ENCODE measurements at places on chromosomes 12 and 14.

DNA sequence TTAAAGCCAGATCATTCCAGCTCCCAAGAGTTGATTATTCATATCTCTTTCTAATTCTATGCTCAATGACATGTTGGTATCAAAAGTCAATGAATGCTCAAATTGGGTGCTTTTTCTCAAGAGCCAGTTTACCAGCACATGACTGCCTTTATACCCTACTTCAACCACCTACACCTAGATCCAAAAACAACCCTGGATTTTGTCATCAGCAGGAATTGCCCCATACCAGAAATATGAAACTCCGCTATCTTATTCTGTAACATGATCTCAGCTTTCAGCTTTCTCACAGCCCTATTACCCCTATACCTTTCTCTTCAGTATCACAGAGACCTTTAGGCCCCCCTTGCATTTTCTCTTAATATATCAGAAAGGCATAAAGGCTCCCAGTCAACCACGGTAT is 32.3 kb upstream of the ESR2 start:
- no peak for DNase-seq

GRCh38 chr14:99514552-99515300 is 33.5 kb downstream of the CCNK start:
- DNase-seq, result no peak

DNA sequence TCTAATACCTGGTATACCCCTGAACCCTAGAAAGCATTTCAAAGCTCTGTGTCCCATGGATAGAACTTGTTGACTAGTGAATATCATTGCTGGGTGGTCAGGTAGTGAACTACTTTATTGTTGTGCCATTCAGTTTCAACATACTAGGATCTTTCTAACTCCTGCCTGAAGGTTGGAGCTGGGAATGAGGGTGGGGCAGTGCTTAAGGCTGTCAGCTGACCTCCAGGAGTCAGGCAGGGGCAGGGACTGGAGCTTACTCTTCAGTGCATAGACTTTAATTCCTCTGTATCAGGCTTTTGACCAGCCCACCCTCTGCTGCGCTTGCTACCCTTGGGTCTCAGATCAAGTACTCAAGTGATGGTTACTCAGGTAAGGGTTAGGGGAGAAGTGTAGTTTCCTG is 102.6 kb upstream of the RFX4 start:
- peak; percentile 7 for DNase-seq

- DNase-seq, result no peak
These were observed 18.0 kb downstream of the PIGH start for GRCh38 chr14:67582061-67582460.

- DNase-seq, result no peak
These were observed 344.0 kb downstream of the DPF3 start for GRCh38 chr14:72549854-72550253.

GRCh38 chr12:48118284-48118871 is 786 bp upstream of the PFKM start:
- DNase-seq, result no peak

GRCh38 chr12:131740626-131741025 is 29.7 kb downstream of the SFSWAP start:
- no peak for DNase-seq

GRCh38 chr14:100144996-100145646 is 14.3 kb downstream of the DEGS2 start:
- peak; percentile 92 for DNase-seq

GRCh38 chr14:52241087-52241793 is 26.3 kb upstream of the PTGDR start:
- DNase-seq, result no peak

DNA sequence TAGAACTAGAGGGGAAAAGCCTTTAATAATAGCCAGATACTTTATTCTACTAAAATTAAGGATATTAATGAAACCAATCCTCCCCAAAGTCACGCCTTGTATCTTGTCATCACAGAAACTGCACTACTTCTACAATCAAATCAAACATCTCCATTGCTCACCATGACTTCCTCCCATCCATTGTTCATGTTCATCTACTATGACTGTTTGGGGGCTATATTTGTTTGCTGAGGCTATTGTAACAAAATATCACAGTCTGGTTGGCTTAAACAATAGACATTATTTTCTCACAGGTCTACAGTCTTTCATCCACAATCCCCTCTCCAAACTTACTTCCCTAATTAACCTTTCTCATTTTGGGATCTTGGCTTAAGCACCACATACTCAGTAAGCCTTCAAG is 193.6 kb upstream of the FSCB start:
- DNase-seq, result no peak

DNA sequence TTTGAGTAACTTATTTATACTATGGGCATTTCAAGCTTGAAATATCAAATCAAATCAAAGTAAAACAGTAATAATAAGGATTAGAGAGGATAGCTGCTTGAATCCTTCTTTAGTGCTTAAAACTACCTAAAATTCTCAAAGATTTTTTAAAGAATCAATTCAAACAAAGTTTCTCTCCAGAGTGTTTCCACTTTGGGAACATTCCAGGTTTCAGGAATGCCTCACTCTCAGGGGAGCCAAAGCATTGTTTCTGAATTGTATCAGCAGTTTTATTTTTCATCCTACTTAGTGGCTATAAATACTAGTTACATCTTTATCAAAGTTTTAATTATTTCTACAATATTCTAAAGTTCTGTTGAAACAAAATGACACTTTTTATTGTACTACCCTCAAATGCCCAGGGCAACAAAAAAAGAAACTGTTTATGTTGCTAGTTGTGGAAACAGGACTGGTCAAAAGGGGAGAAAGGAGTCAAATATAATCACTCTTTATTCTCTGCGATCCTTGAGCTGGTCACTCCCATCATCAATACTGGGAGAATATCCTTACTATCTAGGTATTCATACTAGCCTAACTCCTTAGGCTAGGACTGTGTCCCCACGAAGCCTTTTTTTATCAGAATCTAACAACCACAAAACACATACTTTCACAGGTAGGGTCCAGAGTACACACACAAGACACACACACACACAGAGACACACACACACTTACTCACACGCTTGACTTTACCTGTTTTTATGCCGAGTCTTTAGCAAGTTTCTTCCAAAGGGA is 598 bp downstream of the RASSF9 start:
- DNase-seq, result no peak

DNA sequence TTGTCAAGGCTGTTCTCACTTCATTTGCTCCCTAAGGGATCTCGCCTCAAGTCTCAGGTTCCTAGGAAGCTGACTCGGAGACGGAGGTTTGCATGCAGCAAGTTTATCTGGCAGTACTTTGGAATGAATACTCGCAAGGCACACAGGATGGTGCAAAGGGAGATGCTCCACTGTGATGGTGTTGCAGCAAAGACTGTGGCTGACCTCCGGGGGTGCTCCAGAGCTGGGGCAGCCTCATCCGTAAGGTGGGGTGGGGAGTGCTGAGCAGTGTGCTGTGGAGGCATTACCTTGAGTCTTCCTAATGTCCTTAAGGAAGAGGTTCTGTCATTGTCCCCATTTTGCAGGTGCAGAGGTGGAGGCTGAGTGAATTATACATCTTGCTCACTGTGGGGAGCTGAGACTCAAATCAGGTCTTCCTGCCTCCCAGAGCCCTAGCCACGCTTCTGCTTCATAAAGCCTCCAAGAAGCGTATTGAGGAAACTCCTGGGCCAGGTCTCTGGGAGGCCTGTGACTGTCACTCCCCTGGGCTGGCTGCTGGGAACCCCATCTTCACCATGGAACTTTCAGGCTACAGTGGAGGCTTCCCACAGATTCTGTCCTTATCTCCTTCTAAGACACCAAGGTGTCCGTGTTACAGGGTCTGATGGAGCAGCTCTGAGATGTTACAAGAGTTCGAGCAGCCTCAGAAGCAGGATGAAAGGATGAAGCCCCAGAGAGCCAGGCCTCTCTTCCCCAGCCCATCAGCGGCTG is 39.5 kb downstream of the GALNT16 start:
- DNase-seq, result no peak

GRCh38 chr14:30559638-30560091 is 707 bp downstream of the G2E3 start:
- peak; percentile 23 for DNase-seq

DNA sequence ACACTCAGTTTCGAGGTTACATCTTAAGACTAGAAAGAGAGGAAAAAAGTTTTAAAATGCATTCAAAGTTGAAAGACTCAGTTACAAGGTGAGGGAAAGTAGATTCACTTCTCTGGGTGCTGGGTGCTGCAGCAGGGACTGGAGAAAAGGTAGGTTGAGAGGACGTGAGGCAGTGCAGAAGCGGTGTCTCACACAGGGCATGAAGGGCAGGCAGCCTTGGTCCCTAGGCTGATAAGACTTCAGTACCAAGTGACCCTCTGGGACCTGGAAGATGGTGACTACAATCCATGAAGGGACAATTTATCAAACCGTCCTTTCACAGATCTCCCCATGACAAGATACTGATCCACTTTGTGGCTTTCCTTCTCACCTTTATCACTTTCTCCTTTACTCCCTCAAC is 22.5 kb upstream of the UTP20 start:
- DNase-seq, result no peak

DNA sequence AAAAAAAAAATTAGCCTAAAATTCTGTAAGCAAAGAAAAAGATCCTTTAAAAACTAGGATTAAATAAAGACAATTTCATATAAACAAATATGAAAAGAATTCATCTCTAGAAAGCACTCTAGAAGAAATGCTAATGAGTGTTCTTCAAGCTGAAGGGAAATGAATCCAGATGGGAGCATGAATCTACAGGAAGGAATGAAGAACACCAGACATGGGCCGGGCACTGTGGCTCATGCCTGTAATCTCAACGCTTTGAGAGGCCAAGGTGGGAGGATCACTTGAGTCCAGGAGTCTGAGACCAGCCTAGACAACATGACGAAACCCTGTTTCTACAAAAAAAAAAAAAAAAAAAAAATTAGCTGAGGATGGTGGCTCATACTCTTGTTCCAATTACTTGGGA is 297.2 kb downstream of the FBXL14 start:
- DNase-seq, result no peak

- DNase-seq, result peak; percentile 94
These were observed at the start of gene SNRNP35 for GRCh38 chr12:123457980-123458779. Gene SNRNP35 (plus strand): TSS chr12:123458139. CDS start chr12:123465541, 7,402 bp downstream.

DNA sequence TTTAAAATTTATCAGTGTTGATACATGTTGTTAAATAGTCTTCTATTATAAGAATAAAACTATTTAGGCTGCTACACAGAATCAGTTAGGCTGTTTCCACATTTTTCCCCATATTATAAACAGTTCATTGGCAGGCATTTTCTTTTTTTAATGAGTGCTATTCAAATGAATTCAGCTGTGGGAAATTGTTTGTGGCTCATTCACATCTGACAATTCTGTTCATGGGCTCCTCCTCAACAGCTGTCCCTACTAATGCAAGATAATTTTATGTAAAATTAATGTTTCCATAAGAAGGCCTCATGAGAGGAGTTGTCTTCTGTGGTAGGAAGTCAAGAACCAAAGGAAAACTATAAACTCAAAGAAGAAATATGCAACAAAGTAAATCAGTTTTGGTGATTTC is 218.0 kb downstream of the PPFIA2 start:
- no peak for DNase-seq

DNA sequence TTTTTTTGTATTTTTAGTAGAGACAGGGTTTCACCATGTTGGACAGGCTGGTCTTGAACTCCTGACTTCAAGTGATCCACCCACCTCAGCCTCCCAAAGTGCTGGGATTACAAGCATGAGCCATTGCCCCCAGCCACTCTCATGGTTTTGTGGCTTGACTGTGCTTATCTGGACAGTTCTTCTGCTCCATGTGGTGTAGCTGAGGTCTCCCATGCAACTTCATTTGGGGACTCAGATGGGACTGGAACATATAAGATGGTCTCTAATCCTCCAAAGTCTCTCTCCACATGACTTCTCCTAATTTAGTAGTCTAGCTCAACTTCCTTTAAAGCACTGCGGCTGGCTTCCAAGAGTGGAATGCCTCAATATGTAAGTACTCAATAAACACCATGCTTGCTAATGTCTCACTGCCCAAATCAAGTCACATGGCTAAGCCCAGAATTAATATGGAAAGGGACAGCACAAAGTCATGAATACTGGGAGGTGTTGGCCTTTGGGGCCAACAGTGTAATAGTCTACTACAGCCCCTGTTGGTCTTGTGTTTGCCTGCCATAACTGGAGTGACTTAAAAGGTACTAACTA is 7.4 kb downstream of the INHBC start:
- DNase-seq, result no peak

GRCh38 chr14:72948481-72949138 is 22.3 kb downstream of the DCAF4 start:
- DNase-seq, result peak; percentile 51

- no peak for DNase-seq
These were observed 978.8 kb downstream of the FSCB start for GRCh38 chr14:43528321-43528720.

DNA sequence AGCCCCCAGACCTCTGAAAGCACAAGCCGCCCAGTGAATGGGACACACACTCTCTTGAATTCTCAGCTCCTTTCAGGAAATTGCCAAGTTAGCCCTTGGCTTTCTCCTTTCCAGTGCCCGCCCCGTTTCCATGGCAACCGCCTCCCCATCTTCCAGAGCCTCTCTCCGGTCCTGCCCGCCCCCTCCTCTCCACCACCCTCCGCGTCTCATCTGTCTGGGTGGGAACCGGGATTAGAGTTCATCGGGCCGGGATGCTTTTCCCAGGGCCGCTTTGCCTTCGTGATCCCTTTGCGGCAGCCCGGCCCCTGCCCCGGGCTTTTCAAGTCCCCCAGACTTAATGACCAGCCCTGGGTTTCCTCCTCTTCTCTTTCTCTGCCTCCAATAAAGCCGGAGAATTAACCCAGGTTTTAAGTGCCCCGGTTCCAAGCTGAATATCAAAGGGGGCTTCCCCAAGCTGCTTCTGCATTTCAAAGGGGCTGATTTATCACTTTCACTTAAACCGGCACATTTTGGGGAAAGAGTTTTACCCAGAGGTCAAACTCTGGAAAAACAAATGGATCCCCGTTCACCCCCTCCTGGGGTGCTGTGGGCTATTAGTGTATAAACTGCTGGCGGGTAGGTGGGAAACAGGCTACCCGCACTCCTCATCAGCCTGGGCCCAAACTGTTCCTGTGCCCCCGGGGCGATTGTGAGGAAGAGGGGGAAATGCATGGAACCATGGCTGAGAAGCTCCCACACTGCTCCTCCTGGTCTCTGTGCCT is 101.7 kb downstream of the ZFP36L1 start:
- no peak for DNase-seq

DNA sequence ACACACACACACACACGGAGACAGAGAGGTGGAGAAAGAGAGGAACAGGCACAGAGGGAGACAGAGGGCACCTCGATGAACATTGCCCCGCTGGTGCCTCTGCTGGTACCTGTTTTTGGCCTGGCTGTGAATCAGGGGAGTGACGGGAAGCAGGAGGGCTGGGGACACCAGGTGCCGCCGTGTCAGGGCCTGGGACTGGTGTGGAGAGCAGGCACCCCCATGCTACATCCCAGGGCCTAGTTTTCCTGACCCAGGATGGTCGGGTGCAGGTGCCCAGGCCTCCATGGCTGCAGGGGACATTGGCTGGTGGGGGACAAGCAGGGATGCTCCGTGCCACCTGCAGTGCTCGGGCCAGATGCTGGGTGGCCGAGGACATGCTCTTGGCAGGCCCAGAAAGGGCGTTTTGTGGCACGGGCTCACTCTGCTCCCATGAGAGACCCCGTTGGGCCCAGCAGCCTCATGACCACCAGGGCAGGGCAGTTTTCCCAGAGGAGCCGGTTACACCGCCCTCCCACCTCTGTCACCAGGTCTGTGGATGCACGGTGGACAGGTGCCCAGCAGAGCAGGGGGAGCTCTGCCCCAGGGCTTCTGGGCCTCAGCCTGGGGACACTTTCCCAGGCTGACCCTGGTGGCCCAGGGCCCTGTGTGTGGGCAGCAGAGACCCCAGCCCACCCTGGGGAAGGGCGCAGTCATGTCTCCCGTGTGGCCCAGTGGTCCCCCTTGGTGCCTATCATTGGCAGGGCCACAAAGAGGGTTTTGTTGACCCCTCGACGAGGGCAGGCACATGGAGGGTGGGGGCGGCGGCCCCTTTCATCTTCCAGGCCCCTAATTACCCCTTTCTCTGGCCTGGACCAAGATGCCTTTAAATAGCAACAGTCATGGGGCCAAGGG is 207.5 kb upstream of the RTL1 start:
- DNase-seq, result no peak
